Activated gamma-delta T cell treated with Interleukin-2 at 50 U/mL for 16 hours (primary cell): ENCODE measurements at places on chromosomes 7 and 10.

GRCh38 chr10:112678581-112678980, 231.6 kb downstream of the VTI1A start:
- DNase-seq: no peak

- DNase-seq: no peak
Observed at GRCh38 chr7:123769371-123769770, 20.6 kb upstream of the WASL start.

DNA sequence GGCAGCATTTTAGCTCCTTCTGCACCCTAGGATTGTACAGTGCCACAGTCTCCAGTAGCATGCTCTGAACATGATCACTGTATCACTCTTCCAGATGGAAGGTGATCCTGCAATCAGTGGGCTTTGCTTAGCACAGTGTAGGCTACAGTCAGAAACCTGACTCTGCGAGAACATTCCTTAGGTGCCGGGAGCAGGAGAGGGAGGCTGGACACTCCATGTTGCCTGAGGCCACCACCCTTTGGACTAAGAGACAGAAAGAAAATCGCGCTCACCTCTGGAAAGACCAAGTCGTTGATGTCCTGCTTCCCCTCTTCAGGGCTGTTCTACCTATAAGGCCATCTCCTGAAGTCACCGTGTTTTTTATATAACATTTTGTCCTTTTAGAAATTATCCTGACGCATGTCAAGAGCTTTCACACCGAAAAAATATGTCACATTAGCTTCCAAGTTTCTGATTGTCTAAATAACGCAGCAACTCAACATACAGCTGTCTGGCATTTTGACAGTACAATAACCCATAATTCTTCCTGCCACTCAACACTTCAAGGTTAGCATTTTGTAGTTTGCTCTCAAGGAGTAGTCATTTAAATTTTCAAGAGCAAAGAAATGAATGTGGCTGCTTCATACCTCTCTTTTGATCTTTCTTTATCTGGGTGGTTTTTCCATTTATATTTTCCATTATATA, 563.1 kb downstream of the LRMDA start:
- DNase-seq: no peak

- no peak for DNase-seq
Observed at GRCh38 chr7:131124001-131124629, 203.6 kb upstream of the MKLN1 start.

- no peak for DNase-seq
Observed at GRCh38 chr10:78553792-78554191, 515.0 kb upstream of the ZMIZ1 start.

GRCh38 chr7:100087055-100087750, 1.6 kb upstream of the COPS6 start:
- no peak for DNase-seq

GRCh38 chr10:84424731-84425167, 96.4 kb downstream of the CCSER2 start:
- peak; percentile 9 for DNase-seq

- DNase-seq: no peak
Observed at GRCh38 chr10:92248566-92248965, 42.3 kb downstream of the CPEB3 start.

DNA sequence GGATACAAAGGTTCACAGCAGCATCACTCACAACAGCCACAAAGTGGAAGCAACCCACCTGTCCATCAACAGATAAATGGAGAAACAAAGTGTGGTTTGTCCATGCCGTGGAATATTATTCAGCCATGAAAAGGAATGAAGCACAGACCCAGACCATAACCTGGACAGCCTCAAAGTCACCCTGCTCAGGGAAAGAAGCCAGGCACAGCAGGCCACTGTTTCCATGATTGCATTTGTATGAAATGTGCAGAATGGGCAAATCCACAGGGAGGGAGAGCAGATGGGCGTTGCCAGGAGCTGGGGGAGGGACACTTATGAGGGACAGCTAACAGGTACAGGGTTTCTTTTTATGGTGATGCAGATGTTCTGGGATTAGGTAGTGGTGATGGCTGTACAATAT, 30.3 kb downstream of the FOXL3 start:
- no peak for DNase-seq

DNA sequence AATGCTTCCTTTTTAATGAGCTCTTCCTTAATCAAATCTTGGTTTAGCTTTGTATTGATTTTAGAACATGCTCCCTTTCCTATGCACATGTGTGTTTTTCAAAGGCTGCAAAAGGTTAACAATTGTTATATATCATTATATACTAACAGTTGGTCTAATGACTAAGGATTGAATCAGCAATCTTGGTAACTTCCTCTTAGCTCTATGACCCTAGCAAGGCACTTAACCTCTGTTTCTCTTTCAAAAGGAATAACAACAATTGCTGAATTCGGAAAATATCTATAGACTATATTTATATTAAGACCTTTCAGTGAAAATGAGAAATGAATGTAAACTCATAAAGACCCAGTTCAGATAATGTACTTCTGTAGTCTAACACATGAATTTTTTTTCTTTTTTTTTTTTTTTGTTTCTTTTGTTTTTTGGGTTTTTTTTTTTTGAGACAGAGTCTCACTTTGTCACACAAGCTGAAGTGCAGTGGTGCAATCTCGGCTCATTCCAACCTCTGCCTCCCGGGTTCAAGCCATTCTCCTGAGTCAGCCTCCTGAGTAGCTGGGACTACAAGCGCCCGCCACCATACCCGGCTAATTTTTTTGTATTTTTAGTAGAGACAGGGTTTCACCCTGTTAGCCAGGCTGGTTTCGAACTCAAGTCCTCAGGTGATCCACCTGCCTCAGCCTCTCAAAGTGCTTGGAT, 48.8 kb downstream of the HOXA1 start:
- DNase-seq: no peak

GRCh38 chr10:116215651-116216050, 57.4 kb downstream of the GFRA1 start:
- DNase-seq: no peak

GRCh38 chr10:59337201-59337652, 25.1 kb downstream of the FAM13C start:
- no peak for DNase-seq

GRCh38 chr10:83582407-83583095, 556.8 kb upstream of the GHITM start:
- DNase-seq: no peak

GRCh38 chr10:20065814-20066213, 249.6 kb downstream of the PLXDC2 start:
- DNase-seq: no peak

GRCh38 chr7:91288208-91288824, 24.1 kb downstream of the FZD1 start:
- DNase-seq: no peak
